ENCODE measurements at places on chromosomes 5 and 9.

GRCh38 chr9:2181792-2182191 is 166.6 kb downstream of the SMARCA2 start:
- no peak for DNase-seq

- no peak for DNase-seq
Observed at GRCh38 chr5:96388176-96388575, 44.9 kb downstream of the PCSK1 start.

DNA sequence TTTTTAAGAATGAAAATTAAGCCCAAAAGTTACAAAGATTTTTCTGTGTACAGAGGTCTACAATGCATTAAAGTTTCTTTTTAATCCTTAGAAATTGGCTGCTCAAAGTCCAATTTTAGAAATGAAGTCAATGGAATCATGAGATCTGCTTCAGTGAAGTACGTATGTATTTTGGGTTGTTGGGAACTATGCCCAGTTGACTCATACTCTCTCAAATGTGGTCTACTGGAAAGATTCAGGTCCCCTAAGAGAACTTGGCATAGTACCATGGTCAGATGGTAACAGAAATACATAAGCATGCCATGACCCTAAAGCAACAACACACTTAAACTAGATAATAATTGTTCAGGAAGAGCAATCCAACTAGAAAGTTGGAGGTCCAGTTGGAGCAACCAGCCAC is 23.0 kb downstream of the FBLL1 start:
- DNase-seq = peak; percentile 24

DNA sequence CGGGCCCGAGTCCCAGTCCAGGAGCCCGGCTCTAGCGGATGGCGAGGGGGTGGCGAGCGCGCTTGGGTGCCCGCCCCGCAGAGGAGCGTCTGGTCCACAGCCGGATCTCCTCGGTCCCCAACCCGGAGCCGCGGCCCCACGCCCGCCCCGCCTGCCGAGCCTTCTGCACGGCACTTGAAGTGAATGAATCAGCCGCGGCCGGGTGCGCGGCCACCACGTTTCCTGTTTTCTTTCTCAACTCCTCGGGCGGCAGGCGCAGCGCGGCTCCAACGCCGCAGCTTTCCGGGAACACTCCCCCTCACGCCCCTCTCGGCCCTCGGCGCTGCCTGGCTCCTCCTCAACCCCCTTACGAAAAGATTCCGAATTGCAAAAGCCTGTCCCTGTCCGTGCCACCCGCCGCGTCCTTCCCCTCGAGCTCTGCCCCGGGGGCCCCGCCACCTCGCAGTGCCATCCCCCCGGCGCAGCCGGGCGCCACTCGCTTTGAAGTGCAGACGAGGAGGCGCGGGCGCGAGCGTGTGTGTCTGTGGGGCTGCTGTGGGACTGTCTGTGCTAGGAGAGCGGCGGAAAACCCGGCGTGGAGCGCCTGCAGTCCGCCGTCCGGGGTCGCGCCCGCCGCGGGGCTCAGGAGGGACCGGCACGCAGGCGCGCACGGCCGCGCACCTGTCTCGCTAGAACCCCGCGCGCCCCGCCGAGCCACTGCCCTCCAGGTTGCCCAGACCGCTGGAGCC is 456.6 kb downstream of the RAB3C start:
- DNase-seq = peak; percentile 63

DNA sequence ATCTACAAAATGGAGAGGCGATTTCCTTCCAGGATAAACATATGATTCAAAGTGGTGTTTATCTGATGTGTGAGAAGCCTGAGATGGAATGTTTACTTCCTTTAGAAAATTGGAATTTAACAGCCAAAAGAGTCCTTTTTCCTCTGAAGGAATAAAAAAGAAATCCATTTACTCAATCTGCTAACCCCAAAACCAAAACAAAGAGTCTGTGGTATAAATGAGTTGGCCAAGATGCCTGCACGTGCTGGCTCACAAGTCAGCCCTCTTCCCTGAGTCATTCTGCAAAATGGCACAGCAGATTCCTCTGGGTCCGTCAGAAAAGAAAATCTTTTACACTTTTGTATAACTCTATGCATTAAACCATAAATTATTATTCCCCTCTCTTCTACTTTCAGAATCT is 60.8 kb downstream of the EBF1 start:
- no peak for DNase-seq

DNA sequence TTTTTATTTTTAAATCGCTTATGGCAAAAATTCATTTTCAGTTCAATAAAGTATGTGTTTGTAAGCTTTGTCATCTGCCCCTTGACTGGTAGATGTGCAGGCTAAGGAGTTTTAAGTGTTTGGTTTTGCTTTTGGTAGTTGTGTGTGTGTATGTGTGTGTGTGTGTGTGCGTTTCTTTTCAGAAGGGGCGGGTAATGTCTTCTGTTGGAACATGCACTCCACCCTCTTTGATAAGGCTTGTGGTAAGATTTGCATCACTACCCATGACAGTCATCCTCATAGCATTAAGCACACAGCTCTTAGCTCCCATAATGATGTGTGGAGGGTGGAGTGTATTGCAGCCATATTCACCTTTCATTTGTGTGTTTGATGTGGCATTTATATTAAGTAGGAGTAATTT is 92.1 kb upstream of the FSD1L start:
- peak; percentile 60 for DNase-seq

DNA sequence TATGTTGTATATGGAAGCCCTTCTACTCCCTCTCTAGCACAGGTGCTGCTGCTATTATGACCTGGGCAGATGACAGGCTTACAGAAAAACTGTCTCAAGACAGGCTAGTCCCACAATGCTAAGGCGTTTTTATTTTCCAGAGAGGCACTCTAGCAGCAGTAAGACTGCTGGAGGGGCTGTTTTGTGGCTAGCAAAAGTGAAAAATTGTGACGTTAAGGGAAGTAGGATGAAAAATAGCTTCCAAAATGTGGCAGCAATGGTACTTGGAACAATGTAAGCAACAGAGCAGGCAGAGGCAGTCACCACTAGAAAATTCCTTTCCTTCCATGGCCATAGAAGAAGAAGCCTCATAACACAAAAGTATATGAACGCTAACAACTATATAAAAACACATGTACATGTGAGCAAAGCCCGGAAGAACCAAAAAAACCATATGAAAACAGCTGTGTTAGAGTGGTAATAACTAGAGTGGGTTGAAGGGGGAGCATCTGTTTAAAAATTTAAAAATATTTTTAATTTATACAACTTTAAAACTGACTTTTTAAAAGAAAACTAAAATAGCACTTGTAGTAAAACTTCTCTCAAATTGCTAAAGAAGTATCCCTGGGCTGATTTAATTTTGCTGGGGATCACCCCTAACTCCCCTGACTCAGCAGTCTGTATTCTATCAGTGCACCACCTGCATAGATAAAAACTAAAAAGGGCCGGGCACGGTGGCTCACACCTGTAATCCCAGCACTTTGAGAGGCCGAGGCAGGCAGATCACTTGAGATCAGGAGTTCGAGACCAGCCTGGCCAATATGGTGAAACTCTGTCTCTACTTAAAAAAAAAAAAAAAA is 30.6 kb downstream of the CLINT1 start:
- no peak for DNase-seq

DNA sequence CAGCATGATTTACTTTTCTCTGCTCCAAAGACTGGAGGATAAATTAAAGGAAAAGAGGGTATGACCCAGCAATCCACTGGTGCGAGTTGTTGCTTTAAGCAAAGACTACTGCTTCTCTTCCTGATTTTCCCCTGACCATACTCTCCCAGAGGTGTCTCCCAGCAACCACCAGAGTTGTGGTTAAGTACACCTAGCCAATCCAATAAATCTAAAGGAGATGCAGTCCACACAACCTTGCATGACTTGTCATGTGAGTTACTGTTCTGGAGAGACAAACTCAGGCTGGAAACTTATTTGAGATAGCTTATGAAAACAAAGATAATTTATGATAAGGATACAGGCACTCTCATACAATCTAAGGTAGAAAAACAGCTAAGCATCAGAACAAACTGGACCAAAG is 11.9 kb downstream of the TMC1 start:
- DNase-seq = peak; percentile 49

- peak; percentile 40 for DNase-seq
Observed at GRCh38 chr9:14189578-14189977, 124.4 kb downstream of the NFIB start.

- no peak for DNase-seq
Observed at GRCh38 chr5:14173377-14174229, 30.5 kb downstream of the TRIO start.

DNA sequence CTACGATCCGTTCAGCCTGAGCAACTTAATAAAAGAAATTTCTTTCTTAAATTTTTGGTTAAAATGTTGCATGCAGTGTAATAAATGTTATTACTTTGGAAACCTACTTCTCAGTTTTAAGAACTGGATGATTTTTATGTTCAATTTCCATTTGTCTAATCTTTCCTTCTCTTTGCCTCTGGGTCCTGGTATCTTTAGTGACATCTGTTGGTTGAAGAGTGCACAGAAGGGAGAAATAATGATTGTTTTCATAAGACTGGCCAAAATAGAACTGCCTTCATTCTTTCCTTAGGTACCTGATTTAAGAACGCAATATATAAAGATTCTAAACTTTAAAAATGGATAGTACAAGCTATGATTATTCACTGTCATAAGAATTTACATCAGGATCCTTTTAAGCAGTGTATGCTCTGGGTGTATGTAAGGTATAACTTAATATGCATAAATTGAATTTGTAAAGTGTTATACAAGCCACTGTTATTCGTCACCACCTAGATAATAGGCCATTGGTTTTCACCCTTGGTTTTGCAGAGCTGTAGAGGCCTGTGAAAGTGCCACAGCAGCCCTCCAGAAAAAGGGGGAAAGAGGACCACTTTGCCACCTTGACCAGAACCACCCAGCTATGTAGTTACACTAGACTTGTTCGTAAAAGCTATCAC is 82.8 kb upstream of the TLX3 start:
- no peak for DNase-seq

DNA sequence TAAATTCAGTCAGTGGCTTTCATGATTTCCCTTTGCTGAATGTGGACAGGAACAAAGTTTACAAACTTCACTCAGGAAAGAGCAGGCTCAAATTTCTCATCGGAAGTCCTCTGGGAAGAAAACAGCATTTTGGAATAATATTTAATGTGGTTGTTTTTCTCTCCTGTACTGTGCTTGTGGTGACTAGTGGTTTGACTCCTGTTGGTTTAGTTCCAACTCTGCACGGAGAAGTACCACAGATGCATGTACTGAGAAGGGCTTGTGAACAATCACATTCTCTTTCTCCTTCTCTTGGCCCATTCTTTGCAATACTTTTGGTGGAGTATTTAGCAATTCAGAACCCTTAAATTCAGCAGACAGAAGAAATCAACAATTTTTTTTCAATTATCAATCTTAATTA is 13.3 kb downstream of the MPDZ start:
- no peak for DNase-seq

DNA sequence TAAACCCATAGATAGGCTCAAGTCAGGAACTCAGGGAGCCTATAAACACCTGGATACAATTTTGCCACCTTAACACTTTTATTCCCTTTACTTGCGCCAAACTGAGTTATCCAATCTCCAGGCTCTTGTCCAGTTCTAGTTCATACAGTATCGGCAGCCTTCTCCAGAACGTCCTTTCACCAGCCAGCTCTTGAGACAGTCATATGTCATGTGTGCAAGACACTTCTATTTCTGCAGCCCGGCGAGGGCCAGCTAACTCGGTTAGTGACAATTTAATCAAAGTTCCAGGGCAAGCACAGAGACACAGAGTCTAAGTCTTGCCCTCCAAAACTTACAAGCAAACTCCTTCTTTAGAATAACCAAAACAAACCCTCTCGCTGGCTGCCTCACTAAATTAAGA is 12.9 kb downstream of the ABCA1 start:
- DNase-seq = no peak

- no peak for DNase-seq
Observed at GRCh38 chr5:139848508-139849100, 53.0 kb downstream of the PSD2 start.

GRCh38 chr9:134730011-134730760 is 88.6 kb downstream of the COL5A1 start:
- DNase-seq = no peak

GRCh38 chr5:89241186-89241585 is 358.2 kb upstream of the MEF2C start:
- DNase-seq = peak; percentile 40

DNA sequence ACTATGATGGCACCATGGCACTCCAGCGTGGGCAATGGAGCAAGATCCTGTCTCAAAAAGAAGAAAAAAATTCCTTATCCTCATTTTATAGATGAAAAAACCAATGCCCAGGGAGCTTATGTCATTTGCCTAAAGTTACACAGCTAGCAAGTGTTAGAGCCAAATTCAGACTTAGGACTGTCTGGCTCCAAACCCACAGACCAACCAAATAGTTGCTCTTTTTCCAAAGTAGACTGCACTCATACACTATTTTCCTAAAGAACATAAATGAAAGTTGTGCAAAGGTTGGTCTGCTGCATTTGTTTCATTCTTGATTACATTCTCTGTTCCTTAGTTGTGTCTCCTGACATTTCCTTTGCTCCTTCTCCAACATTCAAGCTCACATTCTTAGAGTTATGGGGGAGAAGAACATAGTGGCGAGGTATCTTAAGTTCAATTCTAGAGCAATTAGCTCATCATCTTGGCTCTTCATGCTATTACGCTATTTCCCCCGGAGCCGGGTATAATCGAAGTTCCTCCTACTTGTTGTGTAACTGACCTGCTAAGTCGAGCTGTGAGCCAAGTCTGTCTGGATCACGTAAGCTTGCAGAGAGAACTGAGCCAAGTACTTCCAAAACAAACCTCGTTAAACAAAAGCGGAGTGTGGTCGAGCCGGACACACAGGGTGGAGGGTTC is 138.3 kb downstream of the RFK start:
- peak; percentile 57 for DNase-seq

DNA sequence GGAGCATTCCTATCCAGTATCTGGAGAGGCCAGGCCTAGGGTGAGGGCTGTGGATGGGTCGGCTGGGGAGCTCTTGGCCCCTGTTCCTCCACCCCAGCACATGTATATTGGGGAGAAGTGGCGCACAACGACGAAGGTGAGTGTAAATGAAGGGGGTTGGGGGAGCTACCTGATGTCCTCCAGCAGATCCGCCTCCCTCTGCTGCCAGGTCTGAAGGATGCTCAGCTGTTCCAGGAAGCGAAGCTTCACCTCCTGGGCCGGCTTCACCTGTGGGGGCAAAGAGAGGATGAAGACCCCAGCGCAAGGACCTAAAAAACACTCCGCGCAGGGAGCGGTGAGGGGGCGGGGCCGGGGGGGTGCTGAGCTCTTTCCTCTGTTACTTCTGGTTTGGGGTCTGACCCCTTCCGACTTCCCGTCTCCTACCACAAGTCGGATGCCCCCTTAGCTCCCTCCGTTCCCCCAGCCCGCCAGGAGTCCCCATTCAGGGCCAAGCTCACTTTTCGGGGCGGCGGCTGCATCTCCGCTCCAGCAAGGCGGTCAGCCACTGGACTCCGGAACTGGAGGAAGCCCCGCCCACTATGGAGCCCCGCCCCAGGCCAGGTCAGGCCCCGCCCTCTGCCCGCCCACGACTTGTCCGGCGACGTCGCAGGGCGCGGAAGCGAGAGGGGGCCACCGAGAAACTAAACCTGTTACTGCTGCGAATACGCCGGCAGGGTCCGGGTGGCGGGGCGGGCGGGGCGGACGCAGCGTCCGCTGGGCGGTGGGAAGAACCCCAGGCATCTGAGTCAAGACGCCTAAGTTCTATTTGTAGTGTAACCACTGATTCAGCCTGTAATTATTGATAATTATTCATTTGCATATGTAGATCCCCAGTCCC is at the start of gene FCHSD1:
Gene FCHSD1 (minus strand): TSS at position 568 of the 877 bp plus-strand sequence. CDS start 50 bp downstream, at position 518.
- DNase-seq = peak; percentile 64
